ENCODE measurements at places on chromosomes 2 and 18.

GRCh38 chr18:22297008-22297407 lies 120.7 kb downstream of the CTAGE1 start:
- DNase-seq = no peak

GRCh38 chr18:25147877-25148488 lies 204.0 kb downstream of the ZNF521 start:
- no peak for DNase-seq

- no peak for DNase-seq
Measured at GRCh38 chr2:151083856-151084795, 177.5 kb downstream of the RBM43 start.

DNA sequence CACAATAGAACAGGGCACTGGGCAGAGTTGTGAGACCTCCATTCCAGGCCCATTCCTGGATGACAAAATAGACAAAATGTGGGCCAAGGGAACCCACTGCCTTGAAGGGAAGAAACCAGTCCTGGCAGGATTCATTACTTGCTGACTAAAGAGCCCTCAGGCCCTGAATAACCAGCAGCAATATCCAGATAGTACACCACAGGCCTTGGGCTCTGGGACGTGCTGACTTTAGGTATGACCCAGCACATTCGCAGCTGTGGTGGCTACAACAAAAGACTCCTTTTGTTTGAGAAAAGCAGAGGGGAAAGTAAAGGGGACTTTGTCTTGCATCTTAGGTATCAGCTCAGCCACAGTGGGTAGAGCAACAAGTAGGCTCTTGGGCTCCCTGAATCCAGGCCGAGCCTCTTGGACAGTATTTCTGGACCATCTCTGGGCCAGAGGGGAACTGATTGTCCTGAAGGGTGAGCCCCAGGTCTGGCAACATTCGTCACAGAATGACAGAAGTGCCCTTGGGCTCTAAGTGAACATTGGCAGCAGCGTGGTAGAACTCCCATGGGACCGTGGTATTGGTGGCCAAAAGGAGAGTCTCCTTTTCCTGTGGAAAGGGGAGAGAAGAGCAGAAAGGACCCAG lies 89.9 kb upstream of the CD226 start:
- no peak for DNase-seq

DNA sequence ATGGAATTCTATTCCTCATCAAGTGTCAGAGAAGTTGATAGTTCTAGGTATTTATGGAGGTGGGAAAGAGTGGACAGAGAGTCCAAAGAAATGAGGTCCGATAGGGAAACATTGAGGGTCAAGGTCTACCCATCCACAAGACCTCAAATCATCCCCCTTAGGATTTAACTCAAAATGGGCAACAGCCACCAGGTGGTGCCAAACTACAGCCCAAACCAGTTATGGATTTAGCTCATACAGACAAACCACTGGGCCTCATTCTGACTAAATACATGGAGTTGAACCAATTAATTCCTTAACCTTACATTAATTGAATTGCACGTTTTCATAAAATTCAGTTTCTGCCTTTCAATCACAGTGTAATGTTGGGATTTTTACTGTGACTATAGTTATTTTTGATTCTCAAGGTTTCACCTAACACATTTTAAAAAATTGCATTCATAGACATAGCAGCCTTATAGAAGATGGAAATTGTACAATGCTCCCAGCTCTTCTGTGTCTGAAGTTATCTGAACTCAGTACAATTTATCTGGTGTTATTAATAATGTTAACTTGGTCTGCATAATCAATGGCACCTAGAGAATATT lies 98.2 kb upstream of the HNMT start:
- peak; percentile 7 for DNase-seq

DNA sequence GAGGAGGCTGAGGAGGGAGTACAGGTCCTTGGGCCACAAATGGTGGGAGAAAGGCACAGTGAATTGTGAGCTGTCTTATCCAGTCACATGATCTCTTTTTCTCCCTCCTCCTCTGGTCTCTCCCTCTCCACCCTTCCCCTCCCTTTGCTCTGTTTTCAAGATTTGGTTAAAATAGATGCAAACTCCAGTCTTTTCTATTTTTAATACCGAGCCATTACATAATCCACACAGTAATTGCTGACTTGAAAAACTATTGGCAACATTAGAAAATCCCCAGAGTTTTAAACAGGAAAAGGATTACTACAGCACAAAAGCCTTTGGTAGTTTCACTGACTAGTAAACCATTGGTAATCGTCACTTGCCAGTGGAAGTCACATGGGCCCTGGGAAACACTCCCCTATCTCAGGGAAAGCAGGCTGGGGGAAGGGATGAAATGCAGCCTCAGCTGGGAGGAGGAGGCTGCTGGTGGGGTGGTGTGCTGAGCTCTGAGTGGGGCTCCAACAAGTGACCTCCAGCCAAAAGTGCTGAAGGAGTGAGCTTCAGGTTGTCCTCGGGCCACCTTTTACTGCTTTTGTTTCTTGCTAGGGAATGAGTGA lies 57.4 kb upstream of the PCBP1 start:
- DNase-seq = no peak

- no peak for DNase-seq
Measured at GRCh38 chr18:75639472-75639831, 211.9 kb upstream of the SMIM21 start.

GRCh38 chr18:3062798-3063680 lies 50.1 kb upstream of the LPIN2 start:
- DNase-seq = peak; percentile 50

DNA sequence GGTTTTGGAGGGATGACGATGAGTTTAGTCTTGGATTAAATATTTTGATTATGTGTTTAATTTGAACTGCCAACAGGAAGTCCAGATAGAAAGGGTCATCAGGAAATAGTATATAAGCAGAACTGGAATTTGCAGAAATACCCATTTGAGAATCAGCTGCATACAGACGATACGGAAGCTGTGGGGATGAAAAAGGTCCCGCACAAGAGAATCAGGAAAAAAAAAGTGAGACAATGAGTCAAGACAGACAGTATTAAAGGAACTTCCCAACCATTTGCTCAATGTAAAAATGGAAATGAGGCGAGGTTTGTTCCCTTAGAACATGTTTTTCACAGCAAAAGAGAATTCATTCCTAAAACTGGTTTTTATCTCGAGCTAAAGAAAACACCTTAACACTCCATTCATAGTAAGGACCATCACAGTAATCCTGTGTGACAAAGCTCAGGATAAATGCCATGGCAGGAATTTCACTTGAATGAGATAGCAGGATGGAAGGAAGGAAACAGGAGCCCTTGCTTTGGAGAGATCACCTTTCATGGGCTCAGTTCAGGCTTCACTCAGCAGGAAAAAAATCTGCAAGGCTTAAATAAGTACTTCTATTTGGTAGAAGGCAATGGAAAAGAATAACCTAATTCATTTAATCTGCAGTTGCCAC lies 29.3 kb downstream of the BCL2 start:
- no peak for DNase-seq

- DNase-seq = peak; percentile 56
Measured at GRCh38 chr2:112692495-112692911, 28.3 kb upstream of the NT5DC4 start.

DNA sequence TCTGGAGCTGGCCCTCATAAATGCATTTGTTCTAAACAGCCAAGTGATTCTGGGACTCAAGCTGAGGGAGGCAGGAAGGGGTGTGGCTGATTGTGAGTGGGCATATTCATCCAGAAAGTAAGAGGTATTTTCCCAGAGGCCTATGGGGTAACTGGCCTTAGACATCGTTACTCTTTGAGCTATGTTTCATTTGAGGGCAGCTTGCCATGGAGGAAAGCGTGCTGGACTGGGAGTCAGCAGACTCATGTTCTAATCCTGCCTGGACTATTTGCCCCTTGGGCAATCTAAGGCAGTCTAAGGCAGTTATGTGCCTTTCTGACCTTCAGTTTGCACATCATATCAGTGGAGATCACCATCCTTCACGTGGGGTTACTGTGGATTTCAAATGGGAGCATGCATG lies 93.5 kb upstream of the SLC14A2 start:
- no peak for DNase-seq

GRCh38 chr2:33607251-33607721 lies 8.2 kb upstream of the FAM98A start:
- DNase-seq = no peak

- DNase-seq = no peak
Measured at GRCh38 chr2:27216416-27217137, 592 bp upstream of the CAD start.

DNA sequence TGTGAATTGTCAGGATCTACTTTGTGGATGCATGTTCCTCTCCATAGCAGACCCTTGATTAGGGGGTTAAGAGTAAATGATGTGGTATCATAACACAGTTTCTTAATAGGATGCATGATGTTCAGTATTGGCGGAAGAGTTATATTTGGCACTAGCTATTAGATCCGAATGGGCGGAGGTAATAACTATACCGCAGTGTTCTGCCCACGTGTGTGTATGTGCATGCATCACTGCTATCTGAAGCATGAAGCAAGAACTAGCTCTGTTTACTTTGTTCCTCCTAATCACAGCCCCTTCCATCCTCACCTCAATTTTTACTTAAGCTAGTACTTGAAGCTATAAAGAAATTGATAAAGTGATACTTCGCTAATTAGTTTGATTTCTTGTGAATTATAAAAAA lies 159.6 kb upstream of the NOSTRIN start:
- no peak for DNase-seq

DNA sequence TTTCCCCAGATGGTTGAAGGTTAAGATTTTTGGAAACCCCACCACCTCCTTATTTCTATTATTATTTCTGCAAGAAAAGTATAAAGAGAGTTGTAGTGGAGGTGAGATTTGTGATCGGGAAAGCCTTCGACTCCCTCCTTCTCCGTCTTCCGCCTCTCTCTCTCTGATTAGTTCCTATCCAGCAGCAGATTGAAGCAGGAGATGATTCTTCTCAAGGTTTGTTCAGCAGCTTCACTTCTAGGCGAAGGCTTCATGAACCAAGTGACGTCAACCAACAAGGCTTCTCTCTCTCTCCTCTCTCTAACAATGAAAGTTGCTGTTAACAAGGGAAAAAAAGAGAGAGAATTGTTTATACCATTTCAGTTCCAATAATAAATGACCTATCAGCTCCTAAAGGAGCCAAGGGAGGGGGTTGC lies at the start of gene BAZ2B:
Gene BAZ2B (minus strand): TSS at position 263 of the 416 bp plus-strand sequence. CDS start 137,829 bp downstream, outside the sequence.
- DNase-seq = peak; percentile 11

DNA sequence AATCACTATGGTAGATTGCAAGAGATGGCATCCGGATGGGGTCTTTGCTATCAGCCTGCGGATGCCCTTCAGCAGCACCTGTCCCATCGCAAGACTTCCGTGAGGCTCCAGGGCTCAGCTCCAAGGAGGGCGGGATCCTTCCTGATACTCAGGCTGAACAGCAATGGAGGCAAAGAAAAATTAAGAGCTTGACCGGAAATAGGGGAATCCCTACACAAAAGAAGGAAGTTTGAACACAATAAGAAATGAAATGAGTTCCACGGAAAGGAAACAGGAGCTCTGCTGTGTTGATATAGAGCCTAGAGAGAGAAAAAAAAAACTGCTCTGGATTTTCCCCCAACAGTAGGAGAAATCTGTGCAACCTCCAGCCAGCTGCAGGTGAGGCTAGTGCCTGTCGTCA lies 91.9 kb downstream of the ARL4C start:
- no peak for DNase-seq

DNA sequence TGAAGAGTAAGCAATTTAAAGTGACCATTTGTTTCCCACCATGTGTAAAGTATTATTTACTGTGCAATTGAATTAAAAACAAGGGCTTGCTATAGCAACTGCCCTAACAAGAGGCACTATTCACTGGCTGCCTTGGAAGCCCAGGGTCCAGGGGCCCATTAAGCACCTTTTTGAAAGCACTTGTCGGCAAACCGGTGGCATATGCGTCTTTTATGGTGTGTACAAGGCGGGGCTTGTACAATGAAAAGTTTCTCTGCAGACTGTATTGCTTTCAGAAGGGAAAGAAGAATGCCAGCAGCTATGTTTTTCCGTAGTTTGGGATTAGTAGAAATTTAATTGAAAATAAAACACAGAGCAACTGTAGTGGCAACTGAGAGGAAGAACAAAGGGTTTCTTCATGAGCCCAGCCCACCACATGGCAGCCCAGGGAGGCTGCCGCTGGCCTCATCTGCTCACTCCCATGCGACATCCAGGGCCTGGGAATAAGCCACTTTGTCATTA lies 279.5 kb upstream of the PARD3B start:
- no peak for DNase-seq

- no peak for DNase-seq
Measured at GRCh38 chr2:240328526-240328925, 106.9 kb upstream of the GPC1 start.

DNA sequence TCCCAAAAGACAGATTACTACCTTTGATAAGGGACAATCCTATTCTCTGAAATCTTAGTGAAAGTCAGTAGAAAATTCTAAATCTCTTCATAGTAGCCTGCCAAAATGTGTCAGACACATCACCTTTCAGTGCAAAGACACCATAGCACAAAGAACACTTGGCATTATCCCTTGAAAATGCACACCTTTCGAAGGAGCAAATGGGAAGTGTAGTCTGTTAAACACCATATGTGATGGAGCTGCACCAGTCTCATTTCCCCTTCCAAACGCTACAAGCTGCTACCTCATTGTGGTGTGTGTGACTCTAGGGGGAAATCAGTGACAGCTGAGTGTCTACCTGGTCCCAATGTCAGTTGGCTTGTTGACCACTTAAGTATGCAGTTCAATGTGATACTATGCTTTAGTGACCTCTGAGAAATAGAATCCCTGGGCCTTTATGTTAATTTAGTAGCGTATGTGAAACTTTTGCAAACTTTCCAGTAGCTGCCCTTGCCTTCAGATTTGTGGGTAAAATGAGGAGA lies 551.7 kb downstream of the ARHGAP15 start:
- DNase-seq = no peak

DNA sequence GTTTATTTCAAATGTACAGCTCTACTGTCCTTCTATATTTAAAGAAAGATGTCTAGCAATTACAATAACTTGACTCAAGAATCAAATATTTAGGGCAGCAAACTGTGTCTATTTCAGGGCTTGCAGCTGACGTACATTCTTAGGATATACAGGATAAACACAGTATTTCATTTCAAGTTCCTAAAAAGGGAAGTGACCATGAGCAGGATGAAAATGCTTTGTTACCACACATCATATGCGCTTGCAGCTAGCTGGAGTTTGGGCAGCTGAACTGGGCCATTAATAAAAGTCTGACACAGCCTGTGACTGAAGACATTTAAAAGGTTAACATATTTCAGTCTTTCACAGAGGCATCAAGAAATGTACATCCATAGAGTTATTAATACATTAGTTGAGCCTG lies 264.6 kb upstream of the TRIB2 start:
- DNase-seq = no peak

GRCh38 chr2:38935568-38936172 lies 46.0 kb downstream of the ARHGEF33 start:
- DNase-seq = no peak

- DNase-seq = no peak
Measured at GRCh38 chr2:65231892-65232477, 4.4 kb downstream of the ACTR2 start.

DNA sequence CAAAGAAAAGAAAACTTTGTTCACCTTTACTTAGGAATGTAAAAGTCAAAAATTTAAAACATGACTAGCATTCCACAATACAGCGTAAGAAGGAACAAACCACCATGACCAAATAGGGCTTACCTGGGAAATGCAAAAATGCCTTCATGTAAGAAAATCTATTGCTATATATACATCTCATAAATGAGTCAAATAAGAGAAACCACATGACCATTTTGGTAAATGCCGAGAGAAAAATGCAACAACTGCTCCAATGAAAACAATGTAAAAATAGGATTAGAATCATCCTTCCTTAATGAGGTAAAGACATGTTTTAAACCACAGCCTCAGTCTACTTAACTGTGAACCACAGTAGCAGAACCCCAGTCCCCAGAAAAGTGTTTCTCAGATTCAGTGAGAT lies 49.4 kb downstream of the TGOLN2 start:
- no peak for DNase-seq
